ENCODE measurements at places on chromosomes 2 and 18.

GRCh38 chr18:56294484-56295183 lies 343.8 kb downstream of the TXNL1 start:
- no peak for DNase-seq

DNA sequence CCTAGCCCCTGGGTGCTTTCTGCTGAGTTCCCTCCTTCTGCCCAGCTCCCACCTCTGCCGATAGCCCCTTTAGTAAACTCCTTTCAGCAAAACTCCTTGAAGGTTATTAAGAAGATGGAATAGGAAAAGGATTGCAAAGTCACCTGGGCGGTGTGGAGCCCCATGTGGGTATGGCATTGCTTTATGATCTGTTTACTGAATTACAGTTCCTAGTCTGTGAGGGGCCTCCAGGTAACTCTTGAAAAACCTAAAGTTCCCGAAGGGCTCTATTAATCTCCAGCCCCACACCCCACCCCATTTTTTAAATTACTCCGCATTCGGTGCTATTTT lies 116.9 kb upstream of the UXS1 start:
- DNase-seq, result no peak

DNA sequence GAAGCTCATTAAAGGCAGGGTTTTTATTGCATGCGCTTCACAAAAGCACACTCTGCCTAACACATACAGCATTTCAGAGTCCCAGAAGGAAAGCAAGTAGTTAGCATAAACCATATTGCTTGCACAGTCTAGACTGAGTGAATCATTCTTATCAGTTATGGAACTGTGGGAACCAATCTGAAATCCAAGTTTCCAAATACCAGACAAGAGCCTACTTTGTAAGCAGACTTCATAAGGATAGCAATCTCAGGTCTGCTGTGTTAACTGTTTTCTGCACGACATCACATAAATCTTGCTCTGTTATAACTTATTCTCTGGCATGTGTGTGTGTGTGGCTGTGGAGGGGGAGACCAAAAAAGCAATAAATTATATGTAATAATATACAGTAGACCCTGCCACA lies 608.1 kb upstream of the REG3G start:
- DNase-seq, result no peak

- peak; percentile 30 for DNase-seq
These were observed 44.8 kb downstream of the PAX8 start for GRCh38 chr2:113233593-113234550.

DNA sequence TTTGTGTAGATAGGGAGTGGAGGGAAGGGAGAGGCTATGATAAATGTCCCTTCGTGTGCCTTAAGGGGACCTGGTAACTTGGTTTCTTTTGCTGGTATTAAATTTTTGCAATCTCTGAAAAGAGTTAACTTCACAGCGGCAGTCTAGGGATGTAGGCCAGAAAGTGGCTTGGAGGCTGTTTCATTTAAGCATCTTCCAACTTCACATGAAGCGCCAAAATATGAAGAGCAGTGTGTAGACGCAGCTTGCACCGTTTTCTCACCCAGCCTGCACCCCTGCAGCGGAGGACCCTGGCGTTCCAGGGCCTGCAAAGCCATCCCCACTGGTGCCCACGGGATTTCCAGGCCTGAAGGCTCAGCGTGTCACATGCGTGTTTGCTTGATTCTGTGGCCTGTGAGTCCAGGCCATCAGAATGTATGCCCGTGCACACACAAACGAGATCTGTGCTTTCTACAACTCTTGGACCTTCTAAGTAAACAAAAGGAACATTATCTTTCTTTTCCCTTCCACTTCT lies 87.2 kb upstream of the EPB41L3 start:
- DNase-seq, result no peak

GRCh38 chr2:85951351-85952067 lies 62.7 kb upstream of the ST3GAL5 start:
- no peak for DNase-seq

GRCh38 chr2:143758629-143759330 lies 629.6 kb downstream of the ARHGAP15 start:
- no peak for DNase-seq

- peak; percentile 88 for DNase-seq
These were observed 337.2 kb downstream of the NBAS start for GRCh38 chr2:15223887-15224286.

DNA sequence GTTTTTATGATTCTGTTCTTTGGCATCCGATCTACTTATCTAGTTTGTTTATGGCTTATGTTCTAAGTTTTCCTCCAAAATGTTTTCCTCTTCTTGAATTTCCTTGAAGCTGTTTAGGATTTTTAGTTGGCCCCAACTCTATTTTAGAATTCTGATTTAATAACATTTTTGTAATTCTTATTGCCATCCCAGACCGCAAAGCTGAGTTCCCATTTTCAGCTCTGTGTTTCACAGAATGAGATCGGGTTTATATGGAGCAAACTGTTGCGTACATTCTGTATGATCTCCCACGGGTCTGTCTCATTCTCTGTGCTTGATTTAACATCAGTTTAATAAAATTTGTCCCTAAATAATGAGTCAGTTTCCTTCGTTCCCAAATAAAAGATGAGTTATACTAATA lies 59.3 kb downstream of the DPP4 start:
- no peak for DNase-seq

DNA sequence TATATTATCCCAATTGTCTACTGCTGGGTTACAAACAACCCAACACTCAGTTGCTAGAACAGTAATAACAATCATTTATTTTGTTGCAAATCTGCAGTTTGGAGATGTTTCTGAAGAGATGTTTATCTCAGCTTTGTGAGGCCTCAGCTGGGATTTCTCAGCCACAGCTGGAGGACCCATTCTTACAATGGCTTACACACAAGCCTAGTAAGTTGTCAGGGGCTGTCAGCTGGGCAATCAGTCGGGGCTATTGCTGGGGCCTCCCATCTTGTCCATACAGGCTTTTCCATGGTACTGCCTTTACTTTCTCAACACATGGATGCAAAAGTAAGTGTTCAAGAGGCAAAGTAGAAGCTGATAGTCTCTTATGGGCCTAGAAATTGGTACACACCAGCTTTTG lies 491.7 kb upstream of the NXPH2 start:
- no peak for DNase-seq

DNA sequence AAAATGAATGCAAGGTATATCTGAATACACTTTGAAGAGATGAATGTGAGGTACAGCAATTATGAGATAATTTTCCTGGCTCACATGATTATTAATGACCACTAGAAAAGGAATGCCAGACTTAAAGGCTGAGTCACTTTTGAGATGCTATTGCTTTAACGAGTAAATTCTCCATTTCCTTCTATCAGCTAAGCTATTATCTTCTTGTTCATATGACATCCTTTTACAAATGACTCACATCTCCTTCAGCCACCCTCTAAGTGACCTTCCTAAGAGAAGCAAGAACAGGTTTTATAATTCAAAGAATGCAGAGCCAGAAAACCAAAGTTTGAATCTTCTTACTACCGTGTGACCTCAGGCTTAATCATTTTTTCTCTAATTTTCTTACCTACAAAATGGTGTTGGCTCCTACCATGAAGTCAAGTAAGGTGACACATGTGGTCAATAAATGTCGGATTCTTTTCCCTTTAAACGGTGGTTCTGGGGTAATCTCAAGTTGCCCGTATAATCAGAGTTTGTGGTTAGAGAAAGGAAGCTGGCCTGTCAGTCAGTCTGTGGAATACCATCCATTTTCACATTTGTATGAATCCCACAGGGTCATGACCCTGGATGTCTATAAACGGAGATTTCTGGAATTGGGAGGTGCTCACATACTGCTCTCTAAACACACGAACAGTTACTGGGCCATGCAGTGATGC lies 184.0 kb upstream of the PID1 start:
- DNase-seq, result peak; percentile 98

GRCh38 chr2:241910604-241911520 lies 41.3 kb downstream of the RTP5 start:
- no peak for DNase-seq

- no peak for DNase-seq
These were observed 38.1 kb downstream of the EMX1 start for GRCh38 chr2:72955228-72956049.

DNA sequence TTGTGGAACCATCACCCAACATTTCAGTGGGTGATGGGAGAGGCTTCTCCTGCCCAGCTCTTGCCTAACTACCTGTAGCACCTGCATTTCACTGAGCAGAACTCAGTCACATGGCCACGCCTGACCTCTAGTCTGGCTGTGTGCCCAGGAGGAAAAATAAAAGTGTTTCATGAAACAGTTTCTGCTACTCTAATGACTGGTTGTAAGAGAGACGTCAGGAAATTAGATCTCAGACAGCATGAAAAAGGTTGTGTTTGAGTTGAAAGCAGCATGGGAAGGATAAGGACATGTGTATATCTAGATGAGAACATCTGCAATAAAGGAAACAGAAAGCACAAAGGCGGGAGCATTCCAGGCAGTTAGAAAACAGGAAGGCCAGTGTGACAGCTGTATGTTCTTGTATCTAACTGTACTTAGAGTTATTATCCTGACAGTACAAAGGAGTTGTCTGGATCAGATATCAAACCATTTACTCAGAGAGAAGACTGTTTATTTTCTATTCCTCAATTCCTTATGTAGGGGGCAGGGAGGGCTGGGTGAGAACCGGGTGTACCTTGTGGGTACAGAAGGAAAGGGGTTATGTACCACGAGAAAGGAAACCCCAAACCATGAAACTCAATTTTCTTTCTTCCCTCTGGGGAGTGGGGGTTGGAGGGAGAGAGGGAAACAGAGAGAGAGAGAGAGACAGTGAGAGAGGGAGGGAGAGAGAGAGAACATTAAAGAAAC lies 307.4 kb upstream of the VWC2L start:
- DNase-seq, result no peak

DNA sequence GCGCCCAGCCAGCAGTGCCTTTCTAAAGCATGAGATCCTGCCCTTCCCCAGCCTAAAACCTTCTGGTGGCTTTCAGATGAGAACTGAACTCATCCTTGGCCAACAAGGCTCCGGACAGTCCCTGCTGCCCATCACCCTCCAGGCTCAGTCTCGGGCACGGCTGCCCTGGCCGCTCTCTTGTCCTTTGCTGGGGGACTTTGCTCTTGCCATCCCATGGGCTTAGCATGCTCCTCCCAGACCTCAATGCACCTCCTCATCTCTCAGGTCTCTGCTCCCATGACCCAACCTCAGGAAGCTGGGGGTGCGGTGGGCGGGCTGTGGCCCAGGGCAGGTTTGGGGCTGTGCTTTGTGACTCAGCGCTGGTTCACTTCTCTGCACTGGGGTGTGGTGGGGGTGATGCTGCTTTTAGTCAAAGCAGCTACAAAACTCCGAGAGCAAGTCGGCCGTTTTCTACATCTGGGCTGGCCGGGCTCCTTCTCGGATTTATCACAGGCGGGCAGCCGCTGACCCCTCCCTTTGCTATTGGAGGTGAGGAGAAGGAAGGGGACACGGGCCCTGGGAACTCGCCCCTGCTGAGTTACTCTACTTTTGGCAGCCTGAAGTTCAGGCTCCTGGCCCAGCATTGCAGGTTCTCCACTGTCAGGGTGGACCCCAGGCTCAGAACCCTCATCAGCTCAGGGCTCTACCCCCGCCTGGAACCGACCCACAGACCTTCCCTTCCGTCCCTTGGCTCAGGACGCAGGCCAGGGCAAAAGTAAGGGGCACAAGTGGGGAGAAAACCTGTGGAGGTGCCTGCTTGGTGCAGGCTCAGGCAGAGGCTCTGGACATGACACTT lies 90.6 kb upstream of the TAF1B start:
- peak; percentile 95 for DNase-seq

DNA sequence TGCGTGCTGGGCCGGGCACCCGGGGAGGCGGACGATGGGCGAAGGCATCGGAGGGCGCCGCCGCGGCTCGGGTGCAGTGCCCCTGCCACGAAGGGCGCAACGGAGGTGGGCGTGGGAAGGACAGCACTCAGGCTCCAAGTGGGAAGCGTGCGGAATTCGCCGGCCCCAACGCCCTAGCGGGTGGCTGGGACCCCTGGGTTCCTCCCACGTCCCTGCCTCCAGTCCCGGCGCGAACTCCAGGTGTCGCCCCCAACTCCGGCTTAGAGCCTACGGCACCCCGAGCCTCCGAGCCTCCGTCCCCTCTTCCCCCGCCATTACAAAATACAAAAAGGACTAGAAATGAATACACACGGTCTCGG lies 1.3 kb downstream of the CYP27C1 start:
- DNase-seq, result peak; percentile 10

GRCh38 chr2:23712756-23713151 lies 214.2 kb downstream of the ATAD2B start:
- DNase-seq, result no peak

DNA sequence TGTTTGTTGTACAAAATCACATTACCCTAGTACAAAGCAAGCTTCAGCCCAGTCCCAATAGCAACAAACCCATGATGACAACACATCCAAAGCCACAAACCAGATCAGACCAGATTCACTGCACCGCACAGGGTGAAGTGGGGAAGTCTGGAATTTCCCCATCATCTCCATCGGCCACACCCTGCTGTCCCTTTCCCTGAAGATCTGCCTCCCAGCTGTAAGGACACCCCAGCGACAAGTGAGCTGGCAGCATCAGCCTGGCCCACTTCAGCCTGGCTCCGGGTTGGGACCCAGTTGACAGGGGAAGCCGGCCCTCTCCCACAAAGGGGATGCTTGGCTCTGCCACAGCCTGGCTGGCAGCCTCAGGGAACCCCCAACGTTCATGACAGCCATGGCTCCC lies 207.6 kb downstream of the MGAT5 start:
- peak; percentile 43 for DNase-seq

Data from ELR (cell line).